Mesothelial cell of epicardium (in vitro differentiated cells): ENCODE measurements at places on chromosomes 1 and 21.
A peak's percentile ranks its signal among the peaks of the same experiment; 100 is the strongest.

- DNase-seq, result no peak
- no peaks in the 10 kb centered on the region for H3K27me3 ChIP-seq
- no peak overlapping the region for H3K27ac ChIP-seq
Measured at GRCh38 chr1:54142146-54142900, 10.5 kb downstream of the CDCP2 start.

- peaks cover 11% of the 10 kb centered on the region for H3K27me3 ChIP-seq
- DNase-seq, result no peak
- no peak overlapping the region for H3K27ac ChIP-seq
- H3K36me3 ChIP-seq, result no peaks in the 10 kb centered on the region
Measured at GRCh38 chr1:177392336-177392735, 221.6 kb downstream of the BRINP2 start.

- peaks cover 1% of the 10 kb centered on the region for H3K4me1 ChIP-seq
- no peak overlapping the region for H3K4me3 ChIP-seq
- no peaks in the 10 kb centered on the region for H3K36me3 ChIP-seq
- peak; percentile 70 for DNase-seq
- H3K27me3 ChIP-seq, result no peaks in the 10 kb centered on the region
Measured at GRCh38 chr21:45138199-45139002, 64.0 kb downstream of the ADARB1 start.

DNA sequence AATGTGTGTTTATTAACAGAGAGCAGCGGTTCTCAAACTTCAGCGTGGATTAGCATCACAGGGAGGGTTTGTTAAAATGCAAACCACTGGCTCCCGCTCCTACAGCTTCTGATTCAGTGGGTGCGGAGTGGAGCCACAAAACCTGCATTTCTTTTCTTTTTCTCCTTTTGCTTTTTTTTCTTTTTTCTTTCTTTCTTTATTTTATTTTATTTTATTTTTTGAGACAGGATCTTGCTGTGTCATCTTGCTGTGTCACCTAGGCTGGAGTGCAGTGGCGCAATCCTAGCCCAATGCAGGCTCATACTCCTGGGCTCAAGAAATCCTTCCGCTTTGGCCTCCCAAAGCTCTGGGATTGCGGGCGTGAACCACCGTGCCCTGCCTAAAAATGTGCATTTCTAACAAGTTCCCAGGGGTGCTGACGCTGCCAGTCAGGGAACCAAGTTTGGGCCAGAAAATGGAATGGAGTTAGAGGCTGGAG, 20.9 kb upstream of the SLC1A7 start:
- peaks cover 16% of the 10 kb centered on the region for H3K27me3 ChIP-seq
- H3K36me3 ChIP-seq, result no peaks in the 10 kb centered on the region
- H3K4me1 ChIP-seq, result no peaks in the 10 kb centered on the region
- H3K4me3 ChIP-seq, result no peak overlapping the region
- no peak overlapping the region for H3K27ac ChIP-seq

DNA sequence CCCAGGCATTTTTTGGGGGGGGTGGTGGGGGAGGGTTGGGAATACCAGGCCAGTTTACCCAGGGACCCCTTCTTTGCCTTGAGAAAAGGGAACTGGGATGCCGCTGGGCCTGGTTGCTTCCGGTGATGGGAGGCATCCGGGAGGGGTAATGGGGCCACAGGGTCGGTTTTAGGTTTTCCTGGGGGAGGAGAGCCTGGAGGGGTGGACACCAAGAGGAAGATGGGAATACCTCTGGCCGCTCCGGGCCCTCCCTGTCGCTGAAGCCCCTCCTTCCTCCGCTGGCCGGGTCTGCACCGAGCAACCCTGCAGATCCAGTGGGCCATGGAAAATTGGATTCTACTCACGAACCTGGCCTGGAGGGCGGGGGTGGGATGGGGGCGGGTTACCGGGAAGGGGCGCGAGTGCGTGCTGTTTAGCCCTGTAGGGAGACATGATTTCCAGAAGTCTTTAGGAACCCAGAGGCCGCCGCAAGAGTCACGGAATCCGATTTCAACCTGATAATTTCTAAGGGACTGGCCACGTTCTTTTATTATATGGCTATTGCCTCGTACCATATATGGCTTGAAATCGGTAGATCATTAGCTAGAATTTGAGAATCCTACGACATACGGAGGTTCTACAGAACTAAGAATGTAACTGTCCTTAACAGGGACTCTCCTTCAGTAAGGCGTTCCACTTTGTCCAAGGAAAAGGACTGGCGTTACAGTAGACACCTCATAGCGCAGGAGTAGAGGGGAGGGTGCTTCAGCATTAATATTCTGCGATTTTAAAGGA, 749 bp downstream of the AKIRIN1 start:
- peaks cover 12% of the 10 kb centered on the region for H3K36me3 ChIP-seq
- peaks cover 30% of the 10 kb centered on the region for H3K4me1 ChIP-seq
- DNase-seq, result peak; percentile 28
- H3K27me3 ChIP-seq, result no peaks in the 10 kb centered on the region
- peak overlapping the region; percentile 87 for H3K27ac ChIP-seq
- peak overlapping the region; percentile 74 for H3K4me3 ChIP-seq

GRCh38 chr1:171172471-171172870, 12.6 kb upstream of the FMO2 start:
- no peaks in the 10 kb centered on the region for H3K36me3 ChIP-seq
- H3K27me3 ChIP-seq, result peaks cover 6% of the 10 kb centered on the region
- H3K4me3 ChIP-seq, result no peak overlapping the region
- no peaks in the 10 kb centered on the region for H3K4me1 ChIP-seq
- H3K27ac ChIP-seq, result no peak overlapping the region

DNA sequence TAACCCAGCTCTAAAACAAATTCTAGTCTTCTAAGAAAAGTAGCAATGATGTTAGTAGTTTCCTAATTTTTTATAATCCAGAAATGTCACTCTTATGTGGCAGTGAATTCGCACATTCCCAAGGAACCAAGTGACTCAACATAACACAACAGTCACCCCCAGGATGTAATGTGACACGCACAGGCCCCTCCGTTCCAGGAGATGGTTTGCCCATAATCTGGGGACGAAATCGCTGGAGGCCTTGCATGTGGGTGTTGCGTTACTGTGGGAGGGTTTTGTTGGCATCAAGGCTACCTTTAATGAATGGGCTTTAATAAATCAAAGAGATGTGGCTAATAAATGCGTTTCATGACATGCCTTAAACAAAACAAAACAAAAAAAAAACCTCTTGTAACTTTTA, 50.9 kb downstream of the EVA1C start:
- H3K4me1 ChIP-seq, result peaks cover 2% of the 10 kb centered on the region
- no peak overlapping the region for H3K4me3 ChIP-seq
- H3K36me3 ChIP-seq, result peaks cover 2% of the 10 kb centered on the region
- H3K27me3 ChIP-seq, result peaks cover 2% of the 10 kb centered on the region
- H3K27ac ChIP-seq, result no peak overlapping the region

DNA sequence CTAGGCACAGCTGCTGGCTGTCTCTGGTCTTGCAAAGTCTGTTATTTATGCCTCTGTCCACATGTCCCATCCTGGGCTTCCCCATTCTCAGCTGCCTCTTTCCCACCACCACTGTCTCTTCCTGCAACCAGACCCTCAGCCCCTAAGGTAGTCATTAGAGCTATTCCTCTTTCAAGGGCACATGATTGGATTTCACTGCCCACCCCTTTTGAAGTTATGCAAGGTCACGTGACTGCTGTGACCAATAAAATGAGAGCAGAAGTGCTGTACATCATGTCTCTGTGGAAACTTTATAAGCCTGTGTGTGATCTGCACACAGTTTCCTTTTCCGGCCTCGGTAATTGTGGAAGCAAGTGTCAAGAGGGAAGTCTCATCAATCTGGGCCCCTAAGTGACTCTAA, 136.6 kb upstream of the HMGB4 start:
- no peaks in the 10 kb centered on the region for H3K36me3 ChIP-seq
- no peak overlapping the region for H3K4me3 ChIP-seq
- no peaks in the 10 kb centered on the region for H3K4me1 ChIP-seq
- peaks cover 28% of the 10 kb centered on the region for H3K27me3 ChIP-seq
- H3K27ac ChIP-seq, result no peak overlapping the region
